Activated T-cell treated with anti-CD3 and anti-CD28 coated beads, Interleukin-2, amount 50 U/mL, for 4 hours (primary cell): ENCODE measurements at places on chromosomes 11 and 22.

DNA sequence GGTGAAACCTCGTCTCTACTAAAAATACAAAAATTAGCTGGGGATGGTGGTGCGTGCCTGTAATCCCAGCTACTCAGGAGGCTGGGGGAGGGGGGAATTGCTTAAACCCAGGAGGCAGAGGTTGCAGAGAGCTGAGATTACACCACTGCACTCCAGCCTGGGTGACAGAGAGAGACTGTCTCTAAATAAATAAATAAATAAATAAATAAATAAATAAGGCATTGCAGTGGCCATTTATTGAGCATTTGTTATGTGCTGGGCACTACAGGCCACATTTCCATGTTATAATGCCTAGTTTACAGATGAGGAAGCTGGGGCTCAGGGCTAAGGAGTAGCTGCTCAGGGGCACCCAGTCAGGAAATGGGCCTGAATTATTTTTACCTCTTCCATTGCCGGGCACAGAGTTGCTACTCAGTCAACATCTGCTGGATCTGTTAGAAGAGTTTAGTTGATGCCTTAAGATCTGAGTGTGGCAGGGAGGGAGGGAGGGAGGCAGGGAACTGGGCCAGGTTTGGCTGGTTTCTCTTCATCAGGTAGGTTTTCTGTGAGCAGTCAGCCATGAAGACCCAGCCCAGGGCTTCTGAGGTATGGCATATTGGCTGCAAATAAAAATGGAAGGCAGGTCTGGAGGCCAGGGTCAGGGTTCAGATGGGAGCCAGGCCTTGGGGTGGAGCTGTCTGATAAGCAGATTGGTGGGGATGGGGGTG lies 5.6 kb downstream of the PVALB start:
- no peak for DNase-seq

DNA sequence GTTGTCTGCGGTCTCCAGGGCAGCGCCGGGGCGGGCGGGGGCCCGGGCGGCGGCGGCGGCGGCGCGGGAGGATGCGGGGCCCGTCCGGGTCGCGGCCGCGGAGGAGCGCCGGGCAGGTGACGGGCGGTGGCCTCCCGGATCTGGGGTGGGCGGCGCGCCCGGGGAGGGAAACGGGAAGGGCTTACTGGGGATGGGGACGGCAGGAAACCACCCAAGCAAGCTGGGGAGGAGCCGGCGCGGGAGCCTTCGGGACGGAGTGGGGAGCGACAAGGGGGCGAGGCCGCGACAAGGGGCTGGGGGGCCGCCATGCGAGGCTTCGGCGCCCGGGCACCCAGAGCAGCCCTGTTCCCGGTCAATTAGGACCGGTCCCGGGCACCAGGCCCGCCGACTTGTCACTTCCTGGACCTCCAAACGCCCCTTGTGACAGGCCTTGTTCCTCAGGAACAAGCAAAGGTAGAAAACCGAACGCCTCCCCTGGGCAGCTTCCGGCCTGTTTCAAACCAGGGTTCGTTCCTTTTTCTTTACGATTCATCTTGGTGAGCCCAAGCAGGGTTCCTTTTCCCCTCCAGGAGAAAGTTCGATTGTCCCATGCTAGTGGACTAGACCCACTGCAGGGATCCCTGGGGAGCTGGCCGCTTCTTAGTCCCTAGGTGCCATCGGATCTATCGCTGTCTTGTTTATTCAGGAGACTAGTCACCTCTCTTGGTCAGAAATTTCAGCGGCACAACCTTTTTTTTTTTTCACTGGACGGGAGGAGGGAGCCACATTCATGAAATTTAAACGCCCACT lies 492 bp downstream of the JHY start:
- peak; percentile 25 for DNase-seq

DNA sequence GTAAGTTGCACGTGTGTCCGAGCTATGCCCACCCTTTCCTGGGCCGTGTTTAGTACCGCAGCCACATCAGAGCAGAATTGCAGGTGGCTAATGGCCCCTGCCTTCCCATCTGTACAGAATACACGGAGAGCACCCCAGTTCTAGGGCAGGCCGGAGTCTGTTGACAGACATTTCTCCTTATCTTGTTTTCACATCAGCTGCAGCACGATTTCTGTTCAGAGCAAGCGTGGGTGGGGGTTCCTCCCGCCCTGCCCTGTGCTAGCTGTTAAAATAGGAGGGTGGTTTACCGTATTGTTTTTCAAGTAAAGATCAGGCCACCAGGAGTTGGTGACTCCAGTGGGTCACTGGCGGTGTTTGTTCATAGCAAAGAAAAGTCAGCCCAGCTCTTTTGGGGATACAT lies 41.1 kb downstream of the UBASH3B start:
- DNase-seq: peak; percentile 62

DNA sequence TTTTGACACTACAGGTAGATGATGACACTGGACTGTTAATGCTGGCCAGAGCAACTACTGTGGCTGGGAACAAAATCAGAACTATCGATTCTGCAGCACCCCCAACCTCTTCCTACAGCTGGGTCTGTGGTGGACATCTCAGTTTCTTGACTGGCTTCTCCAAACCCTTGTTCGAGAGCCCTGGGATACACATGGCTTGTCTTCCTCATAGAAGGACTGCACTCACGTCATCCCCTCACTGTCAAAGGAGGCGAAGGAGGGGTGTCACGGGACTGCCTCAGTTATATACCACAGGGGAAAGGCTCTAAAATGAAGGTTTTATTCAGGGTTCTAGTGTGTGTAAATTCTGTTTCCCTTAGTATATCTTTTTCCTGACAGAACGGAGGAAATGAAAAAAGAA lies 44.9 kb downstream of the PITPNB start:
- DNase-seq: no peak

DNA sequence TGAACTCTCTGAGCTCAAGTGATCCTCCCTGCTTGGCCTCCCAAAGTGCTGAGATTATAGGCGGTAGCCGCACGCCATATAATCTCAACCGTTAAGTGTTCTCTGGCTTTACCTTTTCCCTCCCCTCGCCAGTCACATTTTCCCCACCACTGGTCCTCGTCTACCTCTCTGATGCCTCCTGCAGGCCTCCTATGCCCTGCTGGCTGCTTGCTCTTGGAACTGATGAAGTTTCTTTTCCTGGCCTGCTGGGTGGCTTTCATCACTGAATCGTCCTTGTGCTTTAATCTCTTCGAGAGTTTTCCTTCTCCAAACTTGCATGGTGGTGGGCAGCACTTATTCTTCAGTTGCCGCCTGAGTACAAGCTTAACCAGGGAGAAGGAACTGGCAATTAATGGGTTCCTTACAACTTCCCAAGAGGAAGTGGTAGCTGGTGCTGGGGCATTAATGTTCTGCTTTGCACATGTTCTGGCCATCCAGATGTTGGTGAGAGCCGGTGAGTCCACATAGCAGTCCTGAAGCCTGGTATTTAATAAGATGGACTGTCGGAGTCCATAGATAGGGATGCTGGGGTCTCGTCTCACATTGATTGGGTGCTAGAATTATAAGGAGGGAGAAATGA lies 1.3 kb downstream of the C22orf31 start:
- no peak for DNase-seq

DNA sequence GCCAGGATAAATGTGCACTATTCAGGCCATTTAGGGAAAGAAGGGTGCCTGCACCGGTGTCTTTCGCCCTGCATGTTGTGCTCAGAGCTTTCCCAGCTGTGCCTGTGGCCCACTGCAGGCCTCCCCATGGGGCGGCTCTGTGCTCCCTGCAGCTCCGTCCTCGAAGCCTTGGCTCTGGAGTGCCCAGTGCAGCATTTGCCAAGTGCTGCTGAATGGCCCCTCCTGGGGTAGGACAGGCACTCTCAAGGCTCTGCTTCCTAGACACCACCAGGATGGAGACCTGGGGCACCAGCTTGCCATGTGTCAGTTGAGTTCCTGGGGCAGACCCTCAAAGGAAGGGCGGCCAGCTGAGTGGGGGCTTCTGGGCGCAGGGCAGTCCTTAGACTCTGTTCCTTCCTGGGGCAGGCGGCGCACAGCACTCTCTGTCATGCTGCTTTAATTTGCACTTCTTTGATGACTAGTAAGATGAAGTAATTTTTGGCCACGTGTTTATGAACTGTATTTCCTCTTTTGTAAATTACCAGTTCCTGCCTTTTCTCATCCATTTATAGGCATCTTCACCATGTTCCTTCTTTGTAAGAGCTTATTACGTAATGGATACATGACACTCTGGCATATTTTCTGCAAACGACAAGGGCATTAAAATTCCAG lies 32.1 kb upstream of the GNB1L start:
- peak; percentile 47 for DNase-seq

DNA sequence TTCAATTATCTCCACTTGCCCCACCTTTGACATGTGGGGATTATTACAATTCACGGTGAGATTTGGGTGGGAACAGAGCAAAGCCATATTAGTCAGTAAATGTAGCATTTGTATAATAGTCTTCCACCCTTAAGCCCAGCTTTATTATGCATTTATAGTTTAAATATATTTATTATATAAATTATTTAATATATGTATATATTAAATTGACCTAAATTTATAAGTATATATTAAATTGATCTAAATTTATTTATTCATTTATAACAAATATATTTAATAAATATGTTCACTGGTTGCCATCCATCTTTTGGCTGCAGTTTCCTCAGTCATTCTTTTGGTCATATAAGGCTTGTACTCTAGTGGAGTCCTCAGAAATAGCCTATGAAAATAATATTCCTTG lies 23.6 kb upstream of the CHORDC1 start:
- no peak for DNase-seq

DNA sequence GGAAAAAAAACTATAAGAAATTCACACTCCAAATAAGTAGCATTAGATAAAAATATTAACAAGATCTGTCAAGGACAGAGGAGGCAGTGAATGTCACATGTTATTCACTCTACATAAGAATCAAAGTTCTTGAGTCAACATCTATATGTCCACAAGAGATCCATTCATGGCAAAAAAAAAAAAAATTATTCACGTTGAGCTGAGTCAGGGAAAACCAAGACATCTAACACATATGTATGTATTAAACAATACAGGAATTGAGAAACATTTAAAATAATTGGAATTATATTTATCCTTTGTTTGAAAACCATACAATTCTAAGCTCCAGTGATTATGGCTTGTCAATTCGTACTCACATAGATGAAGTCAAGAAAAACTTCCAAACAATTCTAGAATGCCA lies 1.3 kb downstream of the OR56A5 start:
- no peak for DNase-seq

GRCh38 chr11:119028346-119029068 lies 2.2 kb downstream of the SLC37A4 start:
- DNase-seq: no peak

DNA sequence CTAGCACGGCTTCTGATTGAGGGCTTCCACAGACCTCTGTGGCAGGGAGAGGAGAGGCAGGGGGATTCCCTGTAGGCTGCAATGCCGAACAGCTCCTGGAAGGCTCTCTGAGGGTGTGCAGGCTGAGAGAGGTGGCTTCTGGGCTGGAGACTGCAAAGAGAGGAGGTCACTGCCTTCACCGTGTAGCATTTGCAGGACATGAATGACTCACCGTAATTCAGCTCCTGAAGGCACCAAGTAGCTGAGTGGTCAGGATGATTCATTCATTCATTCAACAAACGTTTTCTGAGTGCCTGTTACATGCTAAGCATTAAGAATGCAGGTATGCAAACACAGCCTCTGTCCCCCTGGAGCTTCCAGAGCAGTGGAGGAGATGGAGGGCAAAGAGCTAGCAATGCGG lies 18.0 kb upstream of the EIF3D start:
- no peak for DNase-seq

DNA sequence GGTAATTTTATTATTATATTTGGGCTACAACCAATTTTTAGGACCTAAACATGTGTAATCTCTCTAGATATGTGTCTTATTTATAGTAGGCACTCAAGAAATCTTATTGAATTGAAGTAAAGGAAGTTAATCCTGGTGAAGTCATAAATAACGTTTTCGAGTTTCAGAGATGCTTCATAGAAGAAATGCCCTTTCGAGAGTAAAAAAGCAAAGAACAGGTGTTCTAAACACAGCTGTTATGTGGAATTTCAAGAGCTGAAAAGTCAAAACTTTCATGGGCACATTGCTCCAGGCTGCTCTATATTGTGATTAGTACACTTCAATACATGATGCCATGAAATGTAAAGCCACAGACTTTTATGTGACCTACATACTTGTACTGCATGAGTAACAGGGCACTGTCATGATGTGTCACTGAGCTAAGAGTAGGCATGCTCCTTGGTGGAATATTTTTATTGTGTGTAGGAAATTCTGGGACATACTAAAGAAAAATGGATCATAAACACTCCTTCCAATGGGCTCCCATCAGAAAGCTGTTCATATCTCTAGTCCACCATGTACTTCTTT lies 7.2 kb upstream of the ELMOD1 start:
- no peak for DNase-seq

DNA sequence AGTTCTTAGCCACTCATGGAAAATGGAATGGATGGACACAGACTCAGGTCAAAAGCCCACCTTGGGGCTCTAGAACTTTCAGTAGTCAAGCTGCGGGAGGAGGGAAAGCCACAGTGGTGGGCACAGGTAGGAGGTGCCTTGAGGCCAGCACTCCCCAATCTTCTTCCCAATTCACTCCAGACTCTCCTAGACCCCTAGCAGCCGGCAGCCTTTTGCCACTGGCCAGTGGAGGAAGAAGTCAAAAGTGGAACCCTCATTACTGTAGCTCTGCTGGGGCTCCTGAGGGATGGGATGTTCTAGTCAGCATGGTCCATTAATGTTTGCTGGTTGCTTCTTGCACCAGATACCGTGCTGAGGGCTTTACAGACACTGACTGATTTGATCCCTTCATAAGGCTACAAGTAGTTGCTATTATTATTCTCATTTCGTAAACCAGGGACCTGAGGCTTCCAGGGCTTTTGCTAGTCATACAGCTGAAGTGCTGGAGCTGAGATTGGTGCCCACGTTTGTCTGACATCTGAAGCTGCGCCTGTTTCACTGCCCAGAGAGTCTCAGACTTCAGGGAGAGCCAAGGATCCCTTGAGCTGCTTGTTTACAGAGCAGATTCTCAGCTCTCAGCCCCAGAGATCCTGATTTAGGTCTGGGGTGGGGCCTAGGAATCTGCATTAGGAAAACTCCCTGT lies 1.1 kb downstream of the UCP3 start:
- DNase-seq: no peak

DNA sequence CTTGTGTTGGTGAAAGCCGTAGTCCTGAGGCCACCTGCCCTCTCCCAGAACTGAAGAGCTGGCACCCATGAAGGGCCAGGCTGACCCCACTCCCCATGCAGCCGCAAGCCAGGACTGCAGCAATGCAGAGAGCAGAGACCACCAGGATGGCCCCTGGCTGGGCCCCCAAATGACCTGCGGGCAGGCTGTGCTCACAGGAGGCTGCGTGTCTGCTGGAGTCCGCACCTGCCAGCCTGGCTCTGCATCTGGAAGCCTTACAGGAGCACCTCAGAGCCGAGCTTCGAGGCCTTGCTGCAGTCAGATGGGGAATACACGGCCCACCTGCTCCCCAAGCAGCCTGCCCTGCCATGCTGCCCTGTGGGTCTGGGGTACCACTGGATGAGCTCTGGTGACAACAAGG lies 1336.8 kb downstream of the TBC1D22A start:
- DNase-seq: no peak
